Stimulated activated CD4-positive, alpha-beta T cell treated with anti-CD3 and anti-CD28 coated beads, Interleukin-15, amount 100 ng/mL, for 48 hours (primary cell): ENCODE measurements at places on chromosomes 2 and 18.

DNA sequence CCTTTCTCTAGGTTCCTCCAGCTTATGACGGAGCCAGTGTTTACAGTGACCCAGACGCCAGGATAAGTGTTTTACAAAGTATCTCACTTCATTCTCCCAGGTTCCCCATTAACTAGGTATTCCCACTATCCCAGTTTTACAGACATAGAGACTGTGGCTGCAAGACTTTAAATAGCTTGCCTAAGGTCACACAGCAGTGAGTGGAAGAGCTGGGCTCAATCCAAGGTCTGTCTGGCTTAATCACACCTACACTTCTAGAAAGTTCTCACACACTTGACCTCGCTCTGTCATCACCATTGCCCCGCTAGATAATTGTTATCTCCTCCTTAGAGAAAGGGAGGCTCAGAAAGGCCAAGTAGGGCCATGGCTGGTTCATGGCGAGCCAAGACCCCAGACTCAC lies 110.2 kb downstream of the ANTXR1 start:
- DNase-seq, result no peak

GRCh38 chr2:149185942-149186490 lies 144.4 kb upstream of the LYPD6 start:
- DNase-seq, result no peak

- DNase-seq, result no peak
Measured at GRCh38 chr2:150528861-150529801, 41.7 kb upstream of the RND3 start.

DNA sequence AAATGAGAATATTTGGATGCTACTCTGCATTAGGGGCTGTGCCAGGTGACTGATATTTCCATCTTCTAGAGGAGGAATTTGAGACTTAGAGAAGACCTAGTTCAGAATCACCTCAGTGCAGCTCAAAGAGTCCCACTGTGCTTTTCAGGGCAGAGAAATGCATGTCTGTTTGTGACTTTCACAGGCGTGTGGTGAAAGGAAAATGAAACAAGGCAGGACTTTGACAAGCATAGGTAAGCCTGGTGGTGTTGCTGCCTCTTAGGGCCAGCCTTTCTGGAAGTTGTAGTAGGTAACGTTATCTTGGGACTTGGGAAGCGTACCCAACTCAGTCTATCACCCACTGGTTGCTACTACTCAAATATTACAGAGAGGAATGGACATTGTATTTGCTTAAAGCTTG lies 2.6 kb downstream of the GPR39 start:
- no peak for DNase-seq

GRCh38 chr2:152234277-152234676 lies 58.7 kb upstream of the STAM2 start:
- DNase-seq, result no peak
